ENCODE measurements at places on chromosomes 2 and 18.

DNA sequence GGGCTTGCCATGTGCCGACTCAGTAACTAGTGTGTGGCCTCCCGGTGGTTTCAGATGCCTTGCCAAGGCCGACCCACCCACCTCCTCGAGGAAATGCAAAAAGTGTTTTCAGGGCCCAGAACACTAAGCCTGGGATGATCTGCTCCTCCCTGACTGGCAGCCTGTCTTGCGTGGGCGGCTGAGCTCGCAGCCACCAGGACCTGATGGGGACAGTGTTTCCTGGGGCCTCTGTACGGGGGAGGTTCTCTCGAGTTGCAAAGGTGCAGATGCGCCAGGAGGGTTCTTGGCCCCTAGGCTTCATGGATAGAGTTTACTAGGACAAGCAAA, 85.2 kb downstream of the GLI2 start:
- DNase-seq, result no peak

DNA sequence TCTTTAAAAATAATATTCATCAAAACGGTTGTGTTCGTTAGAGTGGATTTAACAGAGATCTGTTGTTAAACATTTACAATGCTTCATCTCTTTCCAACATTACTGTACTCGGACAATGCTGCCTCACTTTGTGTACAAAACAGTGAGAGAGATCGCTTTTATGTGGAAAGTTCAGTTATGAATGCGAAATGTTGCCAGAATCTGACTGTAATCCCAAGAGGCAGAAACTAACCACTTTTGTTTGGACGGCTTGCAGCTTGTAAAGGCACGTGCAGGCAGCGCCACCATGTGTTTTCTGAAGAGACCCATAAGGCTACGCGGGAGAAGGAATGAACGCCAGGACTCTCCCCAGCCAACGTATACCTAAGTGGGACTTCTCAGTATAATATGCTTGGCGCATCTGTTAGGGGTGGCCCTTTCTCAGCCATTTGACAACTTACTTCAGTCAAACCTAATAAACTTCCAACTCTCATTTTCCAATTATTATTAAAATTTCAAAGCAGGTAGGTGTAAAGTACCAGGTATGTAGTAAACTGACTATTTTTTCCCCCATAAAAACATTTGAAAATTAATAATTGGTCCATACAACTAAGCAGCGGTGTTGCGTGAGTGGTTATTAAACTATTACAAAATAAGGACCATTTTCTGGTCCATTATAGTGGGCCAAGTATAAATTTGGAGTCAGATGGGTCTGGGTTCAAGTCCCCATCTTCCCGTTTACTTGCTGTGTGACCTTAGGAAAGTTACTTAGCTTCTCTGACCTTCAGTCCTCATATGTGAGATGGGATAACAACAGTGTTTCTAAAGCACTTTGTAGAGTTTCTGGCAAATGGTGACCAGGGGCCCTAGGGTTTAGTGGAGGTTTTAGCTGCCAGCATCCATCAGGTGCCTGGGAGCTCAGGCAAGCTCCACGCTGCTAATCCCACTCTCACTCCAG, 5.6 kb upstream of the NAPG start:
- peak; percentile 68 for DNase-seq

DNA sequence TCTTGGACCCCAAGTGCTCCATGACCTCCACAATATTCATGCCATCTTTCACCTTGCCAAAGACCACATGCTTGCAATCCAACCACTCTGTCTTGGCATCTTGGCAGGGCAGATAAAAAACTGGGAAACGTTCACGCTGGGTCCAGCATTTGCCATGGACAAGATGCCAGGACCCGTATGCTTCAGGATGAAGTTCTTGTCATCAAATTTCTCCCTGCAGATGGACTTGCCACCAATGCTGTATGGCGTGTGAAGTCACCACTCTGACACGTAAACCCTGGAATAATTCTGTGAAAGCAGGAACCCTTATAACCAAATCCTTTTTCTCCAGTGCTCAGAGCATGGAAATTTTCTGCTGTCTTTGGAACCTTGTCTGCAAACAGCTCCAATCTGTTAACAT, 21.5 kb downstream of the CNOT11 start:
- DNase-seq, result no peak

DNA sequence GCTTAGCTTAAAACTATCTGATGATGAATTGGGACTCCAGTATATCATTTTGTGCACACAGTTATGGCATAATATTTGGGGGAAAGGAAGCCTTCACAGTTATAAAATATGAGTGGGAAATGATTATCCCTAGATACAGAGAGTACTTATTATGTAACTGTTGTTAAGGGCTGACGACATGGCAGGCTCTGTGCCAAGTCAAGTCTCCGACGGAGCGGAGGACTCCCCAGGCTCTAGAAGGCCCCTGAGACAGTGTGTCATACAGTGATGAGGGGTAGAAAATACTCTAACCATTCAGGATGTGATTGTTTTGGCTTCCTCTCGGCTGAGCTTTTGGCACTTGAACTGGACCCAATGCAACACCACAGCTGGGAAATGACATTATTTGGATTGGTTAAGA, 211.8 kb downstream of the SLC8A1 start:
- no peak for DNase-seq

DNA sequence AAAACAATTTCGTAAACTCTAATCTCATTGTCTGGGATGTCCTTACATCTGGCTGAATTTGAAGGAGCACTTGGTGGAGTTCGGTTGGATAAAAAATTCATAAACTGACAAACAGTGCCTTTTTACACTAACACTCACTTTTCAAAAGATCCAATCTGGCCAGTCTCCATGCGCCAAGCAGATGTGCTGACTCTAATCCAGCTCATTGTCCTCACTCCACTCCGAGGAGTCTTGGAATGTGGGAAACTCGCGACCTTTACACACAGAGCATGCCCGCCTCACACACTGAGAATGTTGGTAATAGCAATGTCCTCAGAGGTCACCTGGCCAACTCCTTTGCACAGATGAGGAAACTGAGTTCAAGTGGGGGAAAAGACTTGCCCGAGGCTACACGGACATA, 66.8 kb downstream of the XDH start:
- DNase-seq, result no peak

DNA sequence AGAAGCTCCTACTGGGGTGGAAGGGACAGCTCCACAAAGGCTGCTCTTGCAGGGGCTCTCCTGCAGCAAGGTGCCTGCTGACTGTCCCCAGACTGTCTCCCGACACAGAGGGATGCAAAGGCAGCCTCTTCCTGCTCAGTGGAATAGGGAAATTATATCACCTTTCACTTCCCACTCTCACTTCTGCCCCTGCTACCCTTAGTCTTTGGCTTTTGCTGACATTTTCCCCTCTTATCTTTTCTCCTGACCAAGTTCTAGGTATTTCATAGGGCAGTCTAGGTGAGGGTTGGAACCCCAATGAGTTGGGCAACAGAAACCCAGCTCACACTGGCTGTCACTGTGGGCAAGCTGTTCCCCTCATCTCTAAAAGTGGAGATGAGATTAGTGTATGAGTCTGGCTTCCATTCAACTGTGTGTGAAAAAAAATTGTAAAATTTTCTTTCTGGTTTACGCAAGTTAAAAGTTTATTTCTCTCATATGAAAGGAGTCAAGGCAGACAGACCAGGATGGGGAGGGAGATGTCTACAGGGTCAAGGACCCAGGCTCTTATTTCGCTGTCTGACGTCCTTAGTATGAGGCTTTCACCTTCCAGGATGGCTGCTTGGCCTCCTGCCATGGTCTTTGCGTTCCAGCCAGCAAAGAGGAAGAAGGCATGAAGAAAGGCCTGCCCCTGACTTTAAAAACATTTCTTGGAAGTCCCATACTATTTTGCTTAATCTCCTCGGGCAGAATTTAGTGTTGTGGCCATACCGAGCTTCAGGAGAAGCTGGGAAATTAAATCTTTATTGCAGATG, 7.5 kb upstream of the MOCOS start:
- DNase-seq, result peak; percentile 38

DNA sequence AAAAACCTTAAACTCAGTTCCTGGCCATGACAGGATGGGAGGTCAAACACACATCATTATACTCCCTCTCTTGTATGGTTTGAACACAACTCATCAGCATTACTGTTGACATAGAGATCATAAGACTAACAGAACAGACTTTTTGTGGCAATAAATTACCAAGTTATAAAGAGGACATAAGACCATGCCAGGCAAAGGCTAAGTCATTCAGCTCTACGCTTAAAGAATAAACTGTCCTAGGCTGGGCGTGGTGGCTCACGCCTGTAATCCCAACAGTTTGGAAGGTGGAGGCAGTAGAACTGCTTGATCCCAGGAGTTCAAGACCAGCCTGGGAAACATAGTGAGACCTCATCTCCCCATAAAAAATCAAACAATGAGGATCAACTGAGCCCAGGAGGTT, 16.4 kb downstream of the NLRC4 start:
- no peak for DNase-seq

GRCh38 chr2:10019174-10019573, 24.2 kb upstream of the KLF11 start:
- peak; percentile 53 for DNase-seq

- no peak for DNase-seq
These were observed 418.1 kb upstream of the MYT1L start for GRCh38 chr2:2749206-2749598.

DNA sequence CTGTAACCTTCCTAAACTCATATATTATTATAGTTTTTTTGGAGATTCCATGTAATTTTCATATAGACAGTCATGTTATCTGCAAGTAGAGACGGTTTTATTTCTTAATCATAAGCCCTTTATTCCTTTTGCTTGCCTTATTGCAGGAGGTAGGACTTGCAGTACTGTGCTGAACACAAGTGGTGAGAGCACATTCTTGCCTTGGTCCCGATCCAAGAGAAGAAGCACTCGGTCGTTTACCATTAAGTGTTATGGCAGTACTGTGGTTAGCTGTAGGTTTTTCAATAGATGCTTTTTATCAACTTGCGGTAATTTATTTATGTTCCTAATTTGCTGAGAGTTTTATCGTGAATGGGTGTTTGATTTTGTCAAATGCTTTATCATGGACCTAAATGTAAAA, 305.7 kb downstream of the DYSF start:
- DNase-seq, result no peak

- DNase-seq, result no peak
These were observed 968 bp upstream of the RALBP1 start for GRCh38 chr18:9474108-9474982.

- DNase-seq, result no peak
These were observed 222.9 kb upstream of the FN1 start for GRCh38 chr2:215658635-215659305.

DNA sequence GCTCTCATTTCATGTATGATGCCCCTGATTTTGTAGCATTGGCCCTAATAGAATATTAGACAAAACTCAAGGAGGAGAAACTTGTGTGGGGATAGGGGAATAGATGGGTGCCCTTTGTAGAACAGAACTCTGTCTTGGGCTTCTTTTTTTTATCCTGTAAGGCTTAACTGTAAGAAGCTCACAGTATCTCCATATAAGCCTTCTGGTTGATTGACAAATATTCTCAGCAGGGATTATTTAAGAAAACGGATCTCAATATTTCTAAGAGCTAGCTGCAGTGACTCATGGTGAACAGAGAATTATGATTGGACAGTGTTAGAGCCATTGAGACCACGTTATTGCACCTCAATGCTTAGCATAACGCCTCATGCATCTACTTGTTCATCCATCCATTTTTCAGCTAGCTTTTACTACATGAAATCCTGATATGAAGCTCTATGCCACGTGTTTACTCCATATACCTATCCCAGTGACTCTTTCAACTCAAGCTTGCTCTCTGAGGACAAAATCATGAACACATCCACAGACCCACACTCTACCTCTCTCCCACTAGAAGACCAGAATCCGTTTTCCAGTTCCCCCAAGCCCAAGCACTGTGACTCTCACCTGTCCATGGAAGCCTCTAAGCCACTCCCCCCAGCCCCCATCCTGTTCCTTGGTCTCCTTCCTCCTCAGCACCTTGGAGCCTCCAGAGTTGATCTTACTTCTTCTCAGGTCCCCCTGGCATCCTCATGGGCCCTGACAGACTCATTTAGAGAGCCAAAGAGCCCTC, 99.2 kb downstream of the BCL2L11 start:
- no peak for DNase-seq

DNA sequence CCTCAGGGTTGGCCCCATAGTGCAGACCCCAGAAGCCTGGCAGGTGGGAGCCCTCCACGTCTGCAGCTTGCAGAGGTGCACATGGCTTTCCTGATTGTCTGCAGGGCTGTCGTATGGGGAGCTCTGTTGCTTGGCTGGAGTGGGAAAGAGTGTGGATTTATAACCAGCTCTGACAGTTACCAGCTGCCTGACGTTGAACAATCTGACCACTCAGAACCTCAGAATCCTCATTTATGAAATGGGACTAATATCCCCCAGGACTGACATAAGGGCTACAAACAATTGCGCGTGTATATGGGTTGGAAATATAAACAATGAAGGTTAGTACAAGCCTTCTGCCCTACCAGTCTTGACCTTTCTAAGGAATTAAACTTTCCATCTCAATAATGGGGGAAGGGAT, 13.9 kb upstream of the PXDN start:
- no peak for DNase-seq

GRCh38 chr2:106745468-106745867, 140.5 kb downstream of the ST6GAL2 start:
- DNase-seq, result no peak

GRCh38 chr2:10220902-10221391, 81.8 kb upstream of the HPCAL1 start:
- DNase-seq, result no peak

DNA sequence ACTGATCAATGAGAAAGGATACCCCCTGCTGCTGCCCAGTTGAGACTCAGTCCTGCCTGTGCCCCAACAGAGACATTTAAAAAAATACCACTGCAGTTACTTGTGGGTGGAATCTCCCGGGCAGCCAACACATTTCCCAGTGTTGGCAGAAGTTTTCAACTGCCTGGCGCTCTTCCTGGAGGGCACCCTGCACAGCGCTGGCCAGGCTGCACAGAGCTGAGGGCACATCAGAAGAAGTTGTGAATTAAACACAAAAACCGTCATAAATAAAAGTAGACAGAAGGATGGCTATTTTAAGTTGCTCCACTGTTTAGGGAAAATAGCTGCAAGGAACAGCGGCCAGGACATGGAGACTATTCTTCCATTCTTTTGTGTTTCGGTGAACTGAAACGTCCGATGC, 110.2 kb upstream of the THOC1 start:
- no peak for DNase-seq

GRCh38 chr2:212548455-212548819, 9.8 kb upstream of the ERBB4 start:
- no peak for DNase-seq

- DNase-seq, result no peak
These were observed 6.8 kb upstream of the CFLAR start for GRCh38 chr2:201109186-201109585.

DNA sequence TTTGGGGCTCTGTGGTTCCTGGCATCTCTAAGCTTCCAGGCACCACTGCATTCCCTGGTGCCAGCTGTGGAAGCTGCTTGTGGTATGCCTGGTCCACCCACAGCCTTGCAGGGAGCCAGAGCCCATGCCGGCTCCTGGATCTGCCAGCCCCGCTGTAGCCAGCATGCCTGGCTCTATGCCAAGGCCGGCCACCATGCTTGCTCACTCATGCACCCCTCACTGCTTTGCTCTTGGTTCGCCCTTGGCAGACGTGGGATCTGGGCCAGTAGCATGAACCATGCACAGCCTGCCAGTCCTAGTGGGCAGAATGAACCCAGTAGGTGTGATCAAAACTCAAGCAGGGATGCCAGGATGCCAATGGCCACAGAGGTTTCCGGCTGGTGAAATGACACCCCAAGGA, 634.2 kb upstream of the TMEFF2 start:
- no peak for DNase-seq
